ENCODE measurements at places on chromosomes 4 and X.
A peak's percentile ranks its signal among the peaks of the same experiment; 100 is the strongest.

- DNase-seq = peak; percentile 56
Observed at GRCh38 chrX:53481816-53482465, 47.8 kb upstream of the HSD17B10 start.

DNA sequence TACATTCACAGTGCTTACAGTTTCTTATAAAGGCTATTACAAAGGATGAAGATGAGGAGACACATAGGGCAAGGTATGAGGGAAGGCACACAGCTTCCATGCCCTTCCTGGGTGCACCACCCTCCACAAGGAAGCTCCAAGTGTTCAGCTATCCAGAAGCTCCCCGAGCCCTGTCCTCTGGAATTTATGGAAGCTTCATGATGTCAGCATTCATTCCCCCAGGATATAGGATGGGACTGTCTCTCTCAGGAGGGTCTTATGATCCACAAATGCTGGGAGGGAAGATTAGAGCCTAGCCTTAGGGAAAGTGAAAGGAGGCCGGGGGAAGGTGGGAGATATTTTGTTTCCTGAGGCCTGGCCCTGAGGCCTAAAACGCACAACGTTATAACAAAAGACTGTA lies 236.0 kb downstream of the ANK2 start:
- no peak for DNase-seq

- DNase-seq = no peak
Observed at GRCh38 chr4:143819029-143819428, 86.3 kb downstream of the GYPE start.

DNA sequence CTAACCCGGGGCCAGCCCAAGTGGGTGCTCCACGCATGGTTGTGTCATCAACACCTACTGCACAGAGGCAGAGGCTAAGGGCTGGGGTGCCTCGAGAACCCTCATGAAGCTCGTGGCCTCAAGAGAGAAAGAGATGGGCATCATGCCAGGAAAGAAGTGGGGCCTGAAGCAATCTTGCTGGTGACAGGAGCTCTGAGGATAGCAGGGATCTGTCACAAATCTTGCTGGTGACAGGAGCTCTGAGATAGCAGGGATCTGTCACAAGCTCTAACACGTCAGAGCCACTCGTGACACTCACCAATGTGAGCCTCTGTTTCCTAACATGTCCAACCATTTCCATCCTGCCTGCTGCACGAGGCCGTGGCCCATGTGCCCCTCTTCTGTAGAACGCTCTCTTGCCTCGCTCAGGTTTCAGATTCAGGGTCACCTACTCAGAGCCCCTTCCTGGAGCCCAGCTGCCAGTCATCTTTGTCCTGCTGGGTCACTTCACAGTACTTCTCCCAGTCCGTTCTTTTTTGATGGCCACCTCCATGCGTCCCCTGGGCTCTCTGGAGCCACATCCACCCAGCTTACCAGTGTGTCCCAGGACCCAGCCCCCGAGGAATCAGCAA lies 21.1 kb downstream of the PNMA6E start:
- DNase-seq = no peak

- DNase-seq = no peak
Observed at GRCh38 chr4:187480146-187481145, 515.1 kb upstream of the ZFP42 start.

GRCh38 chr4:47334652-47335051 lies 128.8 kb downstream of the COMMD8 start:
- DNase-seq = no peak

DNA sequence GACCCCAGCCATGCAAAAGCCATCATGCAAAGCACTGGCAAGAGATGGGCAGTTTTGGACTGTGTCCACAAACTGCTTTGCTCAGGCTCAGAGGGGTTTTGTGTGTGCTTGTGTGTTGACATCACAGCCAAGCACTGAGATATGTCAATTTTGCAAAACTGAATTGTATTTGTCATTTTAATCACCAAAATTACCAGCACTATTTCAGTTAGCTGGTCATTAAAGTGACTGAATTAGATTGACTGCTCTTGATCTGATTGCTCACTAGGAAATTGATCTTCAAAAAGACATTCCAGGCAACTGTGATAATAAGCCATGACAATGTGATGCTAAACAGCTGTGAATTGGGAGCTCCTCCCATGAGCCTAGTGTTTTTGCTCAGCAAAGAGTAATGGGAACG lies 337.3 kb upstream of the GNPDA2 start:
- DNase-seq = no peak

DNA sequence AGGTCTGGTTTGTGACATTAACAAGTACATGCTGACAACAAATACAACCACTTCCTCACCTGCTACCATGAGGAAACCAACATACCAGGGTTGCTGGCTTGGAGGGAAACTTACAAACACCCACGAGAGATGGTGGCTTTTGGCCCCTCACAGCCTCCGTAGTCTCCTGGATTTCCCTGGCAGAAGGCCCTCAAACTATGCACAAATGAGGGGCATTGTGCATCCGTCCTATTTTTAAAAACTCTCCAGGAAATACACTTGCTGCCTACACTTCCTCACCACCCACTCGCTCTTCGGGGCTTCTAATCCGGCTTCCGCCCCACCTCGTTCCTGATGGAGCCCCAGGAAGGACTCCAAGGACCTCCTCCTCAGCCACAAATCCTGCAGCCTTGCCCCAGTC lies 355.0 kb upstream of the GATB start:
- no peak for DNase-seq

DNA sequence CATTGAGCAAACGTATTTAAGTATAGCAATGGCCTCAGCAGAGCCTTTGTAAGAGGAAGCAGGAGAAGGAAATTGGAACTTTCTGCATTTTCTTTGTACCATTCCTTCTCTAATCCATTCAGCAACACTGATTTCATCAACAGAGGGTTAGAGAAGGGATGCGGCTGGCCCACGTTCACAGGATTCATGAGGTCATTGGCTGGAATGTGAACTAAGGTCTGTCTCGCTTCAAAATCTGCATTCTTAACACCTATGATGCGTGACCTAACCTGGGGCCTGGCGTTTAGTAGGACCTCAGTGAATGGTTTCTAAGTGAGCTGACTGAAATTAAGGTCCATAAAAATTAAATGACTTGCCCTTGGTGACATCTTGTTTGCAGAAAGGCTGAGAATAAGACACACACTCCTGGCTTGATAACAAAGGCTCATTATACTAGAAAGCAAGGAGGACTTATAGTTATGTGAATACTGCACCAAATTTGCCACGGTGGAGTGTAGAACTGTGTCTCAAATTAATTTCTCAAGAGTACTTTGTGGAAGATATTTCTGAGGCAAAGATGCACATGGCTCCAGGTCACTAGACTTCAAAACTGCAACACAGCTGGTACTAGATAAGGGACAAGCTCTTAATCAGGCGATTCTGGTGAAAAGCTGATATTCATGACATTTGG lies 25.4 kb downstream of the FGFBP1 start:
- no peak for DNase-seq

- DNase-seq = no peak
Observed at GRCh38 chr4:143374771-143375170, 38.1 kb downstream of the GAB1 start.

- DNase-seq = no peak
Observed at GRCh38 chr4:80475798-80476197, 140.3 kb downstream of the CFAP299 start.

DNA sequence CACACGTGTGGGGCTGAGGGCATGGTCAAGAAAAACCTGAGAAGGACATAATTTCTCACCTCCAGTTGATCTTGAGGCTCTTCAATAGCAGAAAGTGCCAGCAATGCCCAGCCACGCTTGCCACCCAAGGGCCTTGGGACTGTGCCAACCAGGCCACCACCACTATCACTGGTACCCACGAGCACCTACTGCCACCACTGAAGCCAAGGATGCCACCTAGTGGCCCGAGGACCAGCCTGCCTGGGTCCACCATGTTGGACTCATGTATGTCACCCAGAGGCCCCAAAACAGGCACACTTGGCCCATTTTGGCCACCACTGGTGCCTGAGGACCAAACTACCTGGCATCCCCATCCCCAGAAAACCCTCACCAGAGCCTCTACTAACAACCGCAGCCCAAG lies 191.8 kb downstream of the ADAM29 start:
- DNase-seq = no peak

GRCh38 chr4:40888933-40889332 lies 139.2 kb downstream of the NSUN7 start:
- DNase-seq = no peak

DNA sequence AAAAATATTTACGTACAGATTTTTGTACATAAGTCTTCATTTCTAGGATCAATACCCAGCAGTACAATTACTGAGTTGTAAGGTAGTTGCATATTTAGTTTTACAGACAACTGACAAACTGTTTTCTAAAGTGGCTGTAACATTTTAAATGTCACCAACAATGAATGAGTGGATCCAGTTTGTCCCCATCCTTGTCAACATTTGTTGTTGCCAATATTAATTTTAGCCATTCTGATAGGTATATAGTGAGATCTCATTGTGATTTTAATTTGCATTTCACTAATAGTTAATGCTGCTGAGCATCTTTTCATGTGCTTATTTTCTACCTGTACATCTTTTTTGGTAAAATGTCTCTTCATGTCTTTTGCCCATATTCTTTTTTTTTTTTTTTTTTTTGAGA lies 30.9 kb upstream of the NOCT start:
- no peak for DNase-seq

GRCh38 chr4:47824840-47825239 lies 13.0 kb downstream of the CORIN start:
- no peak for DNase-seq

- no peak for DNase-seq
Observed at GRCh38 chr4:70471897-70472296, at the start of gene MUC7. Gene MUC7, plus strand, starts transcription at chr4:70472197. Its CDS starts 1,825 bp downstream, at chr4:70474022.

- no peak for DNase-seq
Observed at GRCh38 chr4:77800483-77801259, 18.5 kb downstream of the CNOT6L start.

GRCh38 chrX:55663584-55663983 lies 40.4 kb downstream of the FOXR2 start:
- no peak for DNase-seq

GRCh38 chr4:16659079-16659478 lies 239.4 kb downstream of the LDB2 start:
- DNase-seq = peak; percentile 68

- no peak for DNase-seq
Observed at GRCh38 chr4:164779811-164780216, 25.9 kb downstream of the SMIM31 start.

- DNase-seq = peak; percentile 35
Observed at GRCh38 chr4:3522651-3523050, 9.6 kb downstream of the LRPAP1 start.

DNA sequence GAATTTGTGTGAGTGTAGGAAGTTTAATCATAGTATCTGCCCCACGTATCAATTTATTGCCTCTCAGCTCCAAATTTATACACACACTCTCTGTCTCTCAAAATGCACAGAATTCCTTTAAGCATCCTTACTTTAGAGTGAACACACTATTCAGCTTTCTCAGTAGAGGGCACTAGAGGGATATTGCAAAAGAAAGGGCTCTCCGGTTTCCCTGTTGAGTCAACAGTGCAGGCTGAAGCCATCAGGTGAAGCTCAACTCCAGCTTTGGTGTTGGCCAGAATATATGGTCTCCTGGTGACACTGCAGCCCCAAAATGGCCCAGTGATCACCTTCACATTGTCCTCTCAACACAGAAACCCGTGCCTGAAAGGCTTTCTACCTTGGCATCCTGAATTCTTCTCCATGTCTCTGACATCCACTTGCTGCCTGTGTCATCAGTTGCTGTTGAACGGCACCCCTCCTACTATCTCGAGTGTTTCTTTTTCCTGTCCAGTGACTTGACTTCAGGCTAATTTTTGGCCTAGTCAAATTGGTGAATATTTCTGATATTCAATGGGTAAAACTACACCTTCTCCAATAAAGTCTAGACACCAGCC lies 670.5 kb downstream of the GABRG1 start:
- DNase-seq = no peak

GRCh38 chrX:24098932-24099331 lies 44.2 kb downstream of the EIF2S3 start:
- DNase-seq = no peak

- DNase-seq = no peak
Observed at GRCh38 chr4:111839141-111839540, 306.1 kb upstream of the FAM241A start.

- DNase-seq = no peak
Observed at GRCh38 chr4:104128850-104129213, 365.9 kb downstream of the CXXC4 start.

DNA sequence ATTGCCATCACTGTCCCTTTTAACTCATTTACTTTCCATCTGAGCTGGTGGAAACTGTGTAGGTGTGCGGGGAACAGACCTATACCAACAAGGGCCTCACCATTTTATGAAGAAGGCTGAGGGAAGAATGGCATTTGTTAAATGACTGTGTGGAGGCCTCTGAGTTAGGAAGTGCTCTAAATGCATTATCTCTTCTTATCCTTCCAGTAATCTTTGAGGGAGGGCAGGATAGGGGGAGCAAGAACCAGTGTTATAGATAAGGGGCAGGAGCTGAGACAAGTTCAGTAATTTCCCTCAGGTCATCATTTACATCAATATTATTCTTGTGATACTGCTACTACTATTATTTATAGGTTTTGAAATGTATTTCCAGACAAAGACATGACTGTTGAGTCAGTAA lies 122.4 kb upstream of the PDLIM3 start:
- DNase-seq = no peak

GRCh38 chr4:158915683-158916241 lies 146.9 kb downstream of the FNIP2 start:
- DNase-seq = no peak

- DNase-seq = no peak
Observed at GRCh38 chr4:13484749-13485221, 645 bp upstream of the RAB28 start.

DNA sequence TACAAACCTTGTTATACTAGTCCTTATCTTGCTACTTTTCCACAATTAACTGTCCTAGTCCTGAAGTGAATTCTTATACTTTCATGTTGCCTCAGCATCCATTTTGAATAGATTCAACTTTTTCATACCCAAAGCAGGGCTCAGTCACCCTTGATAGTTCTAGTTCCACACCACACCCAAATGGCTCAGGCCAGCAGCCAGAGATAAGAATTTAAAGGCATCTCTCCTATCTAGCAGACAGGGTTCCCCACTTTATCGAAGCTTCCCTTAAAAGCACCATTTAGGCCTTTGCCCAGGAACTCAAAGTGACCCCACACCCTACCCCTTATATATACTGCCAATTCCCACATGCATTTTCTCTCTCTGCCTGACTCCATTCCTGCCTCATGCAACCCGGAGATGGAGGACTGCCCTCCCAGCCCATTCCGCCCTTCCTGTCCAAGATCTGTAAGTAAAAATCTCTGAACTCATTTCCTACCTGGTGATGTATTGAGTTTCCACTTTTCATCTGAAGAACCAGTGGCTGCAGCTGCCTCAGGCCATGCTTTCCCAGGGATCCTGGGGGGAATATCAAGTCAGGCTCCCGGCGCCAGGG lies 63.7 kb upstream of the TXK start:
- no peak for DNase-seq

- DNase-seq = no peak
Observed at GRCh38 chr4:74942918-74943253, 10.0 kb downstream of the PARM1 start.

- no peak for DNase-seq
Observed at GRCh38 chr4:119657111-119657611, 28.6 kb upstream of the PDE5A start.

Data from sciatic nerve (tissue), 2 donors.